ENCODE measurements at places on chromosomes 2 and 18.

- no peak for DNase-seq
Measured at GRCh38 chr2:119305497-119306195, 61.0 kb downstream of the C2orf76 start.

- DNase-seq = no peak
Measured at GRCh38 chr2:112798979-112799975, 15.0 kb upstream of the IL1A start.

- DNase-seq = no peak
Measured at GRCh38 chr2:227613272-227613660, 1.4 kb downstream of the SCYGR3 start.

DNA sequence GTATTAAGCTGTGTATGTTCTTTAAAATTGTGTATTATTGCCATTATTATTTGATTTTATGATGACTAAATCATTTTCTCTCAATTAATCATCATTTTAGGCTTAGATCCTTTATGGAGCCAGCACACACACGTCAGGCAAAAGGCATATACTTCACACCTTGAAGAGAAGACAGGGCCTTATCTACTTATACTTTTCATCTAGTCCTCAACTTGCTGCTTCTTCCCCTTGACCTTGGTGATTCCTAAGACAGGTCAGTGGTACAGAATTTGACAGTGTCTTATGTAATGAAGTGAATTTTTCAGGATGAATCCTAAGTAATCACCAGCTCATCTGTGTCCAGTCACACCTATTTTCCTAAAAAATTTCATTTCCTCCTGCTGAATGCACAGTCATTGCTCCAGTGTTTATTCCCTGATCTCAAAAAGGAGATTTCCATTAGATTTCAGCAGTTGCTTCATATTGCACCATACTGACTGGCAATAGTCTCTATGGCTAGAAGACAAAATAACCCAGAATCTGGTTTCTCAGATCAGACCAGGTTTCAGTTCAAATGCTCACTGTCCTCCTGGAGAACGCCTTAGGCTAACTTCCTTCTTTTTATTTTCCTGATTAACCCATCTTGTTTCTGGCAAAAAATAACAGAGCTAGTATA lies 235.7 kb downstream of the PTH2R start:
- no peak for DNase-seq

DNA sequence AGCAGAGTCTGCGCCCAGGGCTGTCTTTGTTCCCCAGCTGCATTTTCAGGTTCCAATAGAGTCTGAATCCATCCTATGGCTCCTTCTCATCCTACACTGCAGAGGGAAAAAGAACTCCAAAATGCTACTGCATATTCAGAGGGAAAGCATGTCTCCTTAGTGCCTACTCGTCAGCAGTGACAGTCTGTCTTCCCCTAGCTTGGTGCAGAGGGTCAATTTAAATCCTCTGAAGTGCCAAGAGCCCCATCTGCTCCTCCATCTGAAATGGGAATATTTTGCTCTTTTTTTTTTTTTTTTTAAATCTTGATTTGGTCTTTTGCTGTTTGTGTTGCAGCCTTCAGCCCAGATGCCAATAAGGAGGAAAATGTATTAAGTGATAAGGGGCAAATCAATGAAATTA lies 199.3 kb downstream of the RNF144A start:
- no peak for DNase-seq

GRCh38 chr18:21980744-21981143 lies 188.6 kb upstream of the GATA6 start:
- DNase-seq = no peak

DNA sequence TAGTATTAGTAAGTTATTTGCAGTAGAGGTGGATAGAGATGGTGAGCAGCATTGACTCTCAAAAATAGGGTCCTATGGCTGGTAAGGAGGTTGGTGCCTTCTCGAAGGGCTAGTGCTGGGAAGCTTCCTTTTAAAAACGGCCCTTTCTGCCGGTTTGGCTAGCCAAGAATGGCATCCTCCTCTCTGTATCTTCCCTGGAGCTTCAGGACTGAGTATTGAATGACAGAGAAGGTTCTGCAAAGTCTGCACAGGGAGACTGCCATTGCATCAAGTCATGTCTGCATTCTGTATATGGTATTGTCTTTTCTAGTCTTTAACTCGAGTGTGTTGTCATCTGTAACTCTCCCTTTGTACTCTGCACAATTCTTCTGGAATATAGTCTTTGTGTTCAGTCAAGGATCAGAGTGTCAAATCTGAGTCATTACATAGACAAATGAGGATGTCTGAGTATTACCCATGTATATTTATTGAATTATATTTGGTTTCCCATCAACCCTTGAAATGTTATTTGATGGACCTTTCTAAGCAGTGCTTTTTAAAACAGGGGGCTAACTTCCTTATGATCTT lies 1.1 kb downstream of the LDLRAD4 start:
- no peak for DNase-seq

DNA sequence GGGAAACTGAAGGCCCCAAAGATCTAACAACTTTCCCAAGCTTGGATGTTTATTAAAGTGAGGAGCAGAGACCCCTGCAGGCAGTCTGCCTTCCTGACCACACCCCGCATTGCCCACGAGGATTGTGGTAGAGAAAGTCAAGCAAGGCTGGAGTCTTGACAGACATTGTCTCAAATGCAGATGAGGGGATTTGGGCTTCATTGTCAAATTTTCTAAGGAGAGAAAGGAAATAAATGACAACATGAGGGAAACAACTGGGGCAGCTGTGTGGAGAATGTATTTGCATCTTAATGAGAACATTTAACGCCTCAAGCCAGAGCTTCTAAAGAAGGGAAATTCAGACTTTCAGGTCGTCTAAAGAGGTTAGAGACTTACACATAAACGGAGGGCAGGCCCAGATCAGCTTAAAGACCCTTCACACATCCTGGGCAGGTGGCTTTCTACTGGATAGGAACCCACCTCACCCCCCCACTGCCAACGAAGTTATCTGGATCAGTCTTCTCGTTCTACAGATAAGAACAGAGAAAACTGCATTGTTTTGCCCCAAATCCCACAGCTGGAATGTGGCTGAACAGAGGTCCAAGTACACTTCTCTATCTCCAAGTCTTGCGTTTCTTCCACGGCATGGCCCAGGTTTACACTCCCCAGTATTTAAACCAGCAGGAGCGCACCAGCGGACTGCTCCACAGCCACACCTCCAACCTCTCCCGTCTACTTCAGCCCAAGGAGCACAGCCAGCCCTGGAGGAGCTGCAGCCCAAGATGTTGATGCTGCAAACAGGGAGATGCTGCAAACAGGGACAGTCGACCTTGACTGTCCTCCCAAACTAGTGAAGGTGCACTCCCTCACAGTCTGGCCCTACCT lies 16.2 kb upstream of the SCG2 start:
- DNase-seq = no peak

DNA sequence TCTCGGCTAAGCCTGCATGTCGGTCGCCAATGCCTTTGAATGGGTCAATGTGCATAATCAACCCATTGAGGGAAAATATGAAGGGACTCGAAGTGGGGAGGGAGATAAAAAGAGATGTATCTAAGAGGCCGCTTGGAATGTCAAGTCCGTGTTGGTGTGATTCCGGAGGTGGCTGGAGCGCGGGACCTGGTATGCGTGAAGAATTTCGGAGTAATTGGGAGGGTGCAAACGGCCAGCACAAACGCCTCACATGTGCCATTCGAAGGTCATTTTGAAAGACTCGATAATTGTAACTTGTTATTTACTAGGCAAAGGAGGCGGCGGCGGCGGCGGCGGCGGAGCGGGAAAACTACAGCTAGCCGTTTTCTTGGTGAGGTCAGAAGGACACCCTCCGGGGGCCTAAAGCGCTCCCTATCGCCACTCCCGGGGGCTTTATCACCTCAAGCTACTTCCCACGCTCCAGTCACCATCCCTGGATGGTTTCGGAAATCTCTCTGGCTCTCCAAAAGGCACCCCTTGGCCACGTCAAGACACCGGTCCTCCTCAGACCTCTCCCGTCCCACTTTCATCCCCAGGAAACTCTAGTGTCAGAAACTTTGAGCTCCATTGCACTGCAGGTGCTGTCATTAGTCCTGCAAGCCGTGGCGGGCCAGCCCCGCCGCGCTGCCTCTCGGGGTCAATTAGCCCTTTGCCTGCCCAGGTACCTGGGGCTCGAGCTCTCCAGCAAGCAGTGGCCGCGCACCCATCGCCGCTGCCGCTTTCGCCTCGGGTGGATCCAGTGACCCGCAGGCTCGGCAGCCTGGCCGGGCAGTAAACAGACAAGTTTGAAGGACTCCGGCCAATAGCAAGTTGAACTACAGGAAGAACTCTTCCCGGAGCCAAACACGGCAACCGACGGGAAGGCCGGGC lies 1.5 kb downstream of the ERBB4 start:
- DNase-seq = no peak

DNA sequence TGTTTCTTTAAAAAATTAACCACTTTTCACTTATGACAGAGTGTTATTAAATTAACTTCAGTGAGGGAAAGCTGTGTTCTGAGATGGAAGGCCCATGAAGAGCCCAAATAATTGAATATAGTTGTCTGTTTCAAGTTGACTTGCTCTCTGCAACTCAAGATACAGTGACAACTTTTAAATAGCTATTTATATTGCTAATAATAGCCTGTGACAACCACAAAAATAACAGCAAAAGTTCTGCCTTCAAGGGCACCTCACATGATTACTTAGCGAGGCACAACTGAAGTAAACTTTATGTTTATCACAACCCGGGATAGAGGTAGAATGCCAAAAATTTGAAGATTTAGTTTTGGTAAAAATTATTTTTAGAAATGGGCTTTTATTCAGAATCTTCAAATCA lies 167.3 kb upstream of the SCN7A start:
- DNase-seq = no peak

DNA sequence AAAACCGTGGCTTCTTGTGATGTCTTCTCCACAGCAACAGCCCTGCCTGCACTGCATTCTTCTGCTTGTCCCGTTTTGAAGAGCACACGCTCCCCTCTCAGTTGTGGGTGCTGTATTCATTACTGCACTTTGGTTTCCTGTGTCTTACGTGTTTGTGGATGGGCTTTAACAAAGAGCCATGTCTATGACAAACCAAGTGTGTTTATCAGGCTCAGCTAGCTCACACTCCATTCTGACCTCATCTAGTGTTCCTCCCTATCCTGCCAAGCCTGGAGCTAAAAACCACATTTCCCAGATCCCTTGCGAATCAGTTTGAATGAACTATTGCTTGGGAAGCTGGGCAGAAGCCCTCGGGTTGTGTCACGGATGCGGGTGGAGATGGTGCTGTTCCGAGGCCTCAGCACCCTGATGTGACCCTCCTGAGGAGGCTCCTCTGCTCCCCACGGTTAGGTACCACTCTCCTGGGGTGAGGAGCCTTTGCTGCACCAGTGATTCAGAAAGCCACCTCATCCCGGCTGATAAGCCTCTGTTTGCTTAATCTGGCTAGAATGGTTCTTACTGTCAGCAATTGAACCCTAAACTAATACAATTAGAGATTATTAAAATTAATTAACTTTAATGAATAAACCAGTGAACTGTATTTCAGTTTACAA lies 116.5 kb downstream of the GALR1 start:
- no peak for DNase-seq

DNA sequence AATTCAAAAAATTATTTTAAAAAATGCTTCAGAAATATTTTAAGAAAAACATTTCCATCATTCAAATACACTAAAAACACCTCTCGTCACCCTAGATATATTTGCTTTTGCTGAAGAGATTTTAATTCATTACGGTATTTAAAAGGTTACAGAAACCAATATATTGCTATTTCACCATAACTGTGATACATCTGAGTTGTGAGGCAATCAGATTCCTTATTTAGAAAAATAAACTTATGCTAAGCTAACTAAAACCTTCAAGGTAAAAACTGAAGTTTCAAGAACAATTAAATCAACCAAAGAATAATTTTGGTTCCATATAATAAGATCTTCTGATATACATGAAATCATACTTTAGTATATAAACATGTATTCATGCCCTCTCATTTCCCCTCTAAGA lies 32.8 kb downstream of the PELI1 start:
- no peak for DNase-seq

DNA sequence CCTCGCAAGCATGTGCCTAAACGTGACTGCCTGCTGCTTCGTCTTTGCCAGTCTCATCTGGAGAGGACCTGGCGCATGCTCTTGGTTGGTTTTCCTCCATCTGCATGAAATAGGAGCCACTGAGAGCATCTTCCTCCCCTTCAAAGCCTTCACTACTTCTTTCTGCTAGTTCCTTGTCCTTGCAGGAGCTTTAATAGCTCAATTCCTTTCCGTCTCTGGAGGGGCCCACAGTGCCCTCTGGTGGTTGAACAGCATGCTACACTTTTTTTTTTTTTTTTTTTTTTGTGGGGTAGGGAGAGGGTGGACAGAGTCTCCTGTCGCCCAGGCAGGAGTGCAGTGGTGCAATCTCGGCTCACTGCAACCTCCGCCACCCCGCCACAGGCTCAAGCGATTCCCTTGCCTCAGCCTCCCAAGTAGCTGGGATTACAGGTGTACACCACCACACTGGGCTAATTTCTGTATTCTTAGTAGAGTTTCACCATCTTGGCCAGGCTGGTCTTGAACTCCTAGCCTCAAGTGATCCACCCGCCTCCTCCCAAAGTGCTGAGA lies 59.6 kb downstream of the SP110 start:
- DNase-seq = peak; percentile 39

DNA sequence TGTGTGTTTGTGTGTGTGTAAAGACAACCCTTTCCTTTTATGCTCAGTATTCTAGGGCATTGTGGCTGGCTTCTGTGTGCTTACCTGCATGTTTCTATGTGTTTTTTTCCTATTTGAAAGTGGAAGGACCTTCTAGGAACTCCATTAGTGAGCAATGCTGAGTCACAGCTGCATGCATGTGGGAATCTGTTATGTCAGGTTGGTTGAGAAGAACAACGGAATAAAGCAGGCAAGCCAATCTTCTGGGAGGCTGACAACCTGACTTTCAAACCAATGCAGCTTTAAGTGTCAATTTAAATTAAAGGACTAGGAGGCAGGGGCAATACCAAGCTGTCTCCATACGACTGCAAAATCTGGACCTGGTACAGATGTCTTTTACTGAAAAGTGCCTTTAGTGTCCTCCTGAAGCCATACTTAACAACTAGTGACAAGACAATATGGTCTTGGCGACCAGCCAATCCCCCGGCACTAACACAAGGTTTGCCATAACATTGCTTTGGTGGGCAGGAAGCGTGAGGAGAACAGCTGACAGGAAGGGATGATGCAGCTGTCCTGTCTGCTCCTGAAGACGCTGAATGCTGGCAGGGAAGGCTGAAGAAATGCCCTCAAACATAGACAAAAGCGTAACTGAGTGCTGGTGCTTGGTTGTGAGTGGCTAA lies 514.7 kb upstream of the CDH7 start:
- no peak for DNase-seq

- peak; percentile 34 for DNase-seq
Measured at GRCh38 chr18:13218368-13218991, at the start of gene LDLRAD4. Gene LDLRAD4, plus strand, starts transcription at chr18:13218760.

GRCh38 chr2:188349019-188349418 lies 57.3 kb downstream of the GULP1 start:
- no peak for DNase-seq

GRCh38 chr2:138391946-138392345 lies 109.6 kb upstream of the SPOPL start:
- DNase-seq = no peak

Data from erythroblast (primary cell).